Activated T-helper 1 cell treated with anti-CD3 and anti-CD28 coated beads, Interleukin-2, amount 50 U/mL, for 16 hours (primary cell): ENCODE measurements at places on chromosomes 7 and 10.

DNA sequence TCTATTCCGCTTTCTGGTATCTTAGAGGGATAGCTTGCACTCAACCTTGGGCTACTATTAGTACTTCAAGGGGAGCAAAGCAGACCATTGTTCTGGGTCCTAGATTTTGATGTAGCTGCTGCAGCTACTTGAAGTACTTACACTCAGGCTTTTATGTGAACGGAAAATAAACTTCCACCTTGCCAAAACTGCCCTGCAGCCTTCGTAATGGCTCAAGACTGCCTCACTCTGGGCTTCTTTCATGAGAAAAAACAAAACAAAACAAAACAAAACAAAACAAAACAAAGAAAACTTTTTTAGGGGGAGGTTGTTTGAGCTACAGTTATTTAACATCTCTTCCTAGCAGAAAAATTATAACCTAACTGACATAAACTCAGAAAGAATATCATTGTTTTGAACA lies 19.4 kb upstream of the EPHB6 start:
- no peak for DNase-seq

GRCh38 chr7:4472728-4473127 lies 209.4 kb upstream of the FOXK1 start:
- DNase-seq = no peak

DNA sequence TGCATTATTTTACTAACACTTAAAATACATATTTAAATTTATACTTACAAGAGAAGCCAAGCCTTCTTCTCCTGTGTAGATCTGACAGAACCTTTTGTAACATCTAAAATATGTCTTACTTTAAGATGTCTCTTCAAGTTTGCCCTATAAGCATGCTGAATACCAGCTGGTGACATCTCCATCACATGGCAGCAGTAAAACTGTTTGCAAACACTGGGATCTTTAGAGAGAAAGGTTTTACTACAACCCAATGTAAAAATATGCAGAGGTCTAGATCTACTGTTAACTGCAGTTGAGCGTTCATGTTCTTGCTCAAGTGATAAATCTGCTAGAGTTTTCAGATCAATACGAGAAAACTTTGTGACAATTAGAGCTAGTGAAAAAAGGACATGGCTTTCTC lies 23.2 kb downstream of the PDZD8 start:
- DNase-seq = no peak

DNA sequence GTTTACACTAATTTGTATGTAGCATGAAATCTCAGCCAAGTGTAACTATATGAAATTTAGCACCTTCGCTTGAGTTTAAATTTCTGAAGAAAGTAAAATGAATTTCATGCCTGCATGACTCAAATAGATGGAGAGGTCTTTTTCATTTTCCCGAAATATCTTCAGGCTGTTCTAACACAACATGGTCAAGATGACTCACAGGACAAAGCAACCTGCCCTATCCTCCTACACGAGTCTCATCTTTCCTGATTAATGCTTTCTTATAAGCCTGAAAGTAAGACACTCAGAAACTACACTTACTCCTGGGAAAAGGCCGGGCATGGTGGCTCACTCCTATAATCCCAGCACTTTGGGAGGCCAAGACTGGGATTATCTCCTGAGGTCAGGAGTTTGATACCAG lies 41.2 kb downstream of the CH25H start:
- no peak for DNase-seq

DNA sequence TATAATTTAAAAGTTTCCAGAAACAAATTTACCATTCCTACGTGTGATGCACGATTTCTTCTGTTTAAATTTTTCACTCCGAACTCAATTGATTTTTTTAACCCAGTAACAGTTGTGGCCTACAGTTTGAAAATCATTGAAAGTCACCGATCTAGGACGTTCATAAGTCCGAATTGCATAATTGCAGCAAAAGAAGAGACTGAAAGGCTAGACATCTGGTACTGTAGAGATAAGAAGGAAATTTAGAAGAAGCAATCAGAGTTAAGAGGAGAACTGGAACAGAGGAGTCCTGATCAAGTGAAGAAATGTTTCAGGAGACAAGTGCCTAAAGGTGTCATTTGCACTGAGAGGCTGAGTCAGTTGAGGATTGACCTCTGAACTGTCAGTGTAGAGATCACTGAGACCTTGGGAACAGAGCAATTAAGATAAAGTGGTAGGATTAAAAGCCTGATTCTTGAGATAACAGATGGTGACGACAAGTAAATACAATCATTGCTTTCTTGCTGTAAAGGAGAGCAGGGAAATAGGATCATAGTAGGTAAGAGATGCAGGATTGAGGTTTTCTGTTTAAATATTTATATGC lies 73.5 kb downstream of the ZFAND4 start:
- no peak for DNase-seq
